ENCODE measurements at places on chromosomes 16 and 17.
A peak's percentile ranks its signal among the peaks of the same experiment; 100 is the strongest.

GRCh38 chr17:30236766-30237165 lies 1.3 kb upstream of the SLC6A4 start:
- no peak for DNase-seq

DNA sequence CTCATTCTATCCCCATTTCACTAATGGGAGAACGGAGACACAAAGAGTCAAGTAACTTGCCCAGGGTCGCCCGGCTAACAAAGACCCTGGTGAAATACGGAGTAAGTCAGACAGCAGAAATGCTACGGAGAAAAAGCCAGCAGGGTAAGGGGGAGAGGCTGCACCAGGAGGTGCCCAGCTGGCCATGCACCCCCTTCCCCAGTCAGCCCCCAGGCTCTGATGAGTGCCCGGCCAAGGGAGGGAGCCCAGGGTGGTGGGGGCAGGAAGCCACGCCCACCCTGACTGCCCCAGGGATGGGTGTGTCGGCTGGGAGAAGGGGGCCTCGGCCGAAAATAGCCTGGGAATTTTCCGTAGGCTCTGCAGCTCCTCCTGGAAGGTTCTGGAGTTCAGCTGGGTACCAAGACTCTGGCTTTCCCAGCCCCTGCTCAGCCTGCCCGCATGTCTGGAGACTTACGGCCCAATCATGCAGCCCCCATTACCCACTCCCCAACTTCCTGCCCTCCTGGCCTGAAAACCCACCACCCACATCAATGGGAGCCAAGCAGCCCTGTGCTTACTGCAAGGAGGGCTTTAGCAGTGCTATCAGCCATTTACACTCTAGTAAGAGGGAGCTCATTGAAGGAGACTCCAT lies 4.2 kb downstream of the CARHSP1 start:
- no peak for DNase-seq

GRCh38 chr16:11543661-11544393 lies 42.9 kb downstream of the LITAF start:
- no peak for DNase-seq

GRCh38 chr17:45227926-45228762 lies 6.5 kb downstream of the FMNL1 start:
- DNase-seq, result no peak

GRCh38 chr16:398561-399339 lies 1.8 kb downstream of the NME4 start:
- no peak for DNase-seq

- no peak for DNase-seq
Measured at GRCh38 chr16:56841659-56842058, 23.3 kb upstream of the SLC12A3 start.

- no peak for DNase-seq
Measured at GRCh38 chr17:39714234-39714633, 14.4 kb downstream of the ERBB2 start.

DNA sequence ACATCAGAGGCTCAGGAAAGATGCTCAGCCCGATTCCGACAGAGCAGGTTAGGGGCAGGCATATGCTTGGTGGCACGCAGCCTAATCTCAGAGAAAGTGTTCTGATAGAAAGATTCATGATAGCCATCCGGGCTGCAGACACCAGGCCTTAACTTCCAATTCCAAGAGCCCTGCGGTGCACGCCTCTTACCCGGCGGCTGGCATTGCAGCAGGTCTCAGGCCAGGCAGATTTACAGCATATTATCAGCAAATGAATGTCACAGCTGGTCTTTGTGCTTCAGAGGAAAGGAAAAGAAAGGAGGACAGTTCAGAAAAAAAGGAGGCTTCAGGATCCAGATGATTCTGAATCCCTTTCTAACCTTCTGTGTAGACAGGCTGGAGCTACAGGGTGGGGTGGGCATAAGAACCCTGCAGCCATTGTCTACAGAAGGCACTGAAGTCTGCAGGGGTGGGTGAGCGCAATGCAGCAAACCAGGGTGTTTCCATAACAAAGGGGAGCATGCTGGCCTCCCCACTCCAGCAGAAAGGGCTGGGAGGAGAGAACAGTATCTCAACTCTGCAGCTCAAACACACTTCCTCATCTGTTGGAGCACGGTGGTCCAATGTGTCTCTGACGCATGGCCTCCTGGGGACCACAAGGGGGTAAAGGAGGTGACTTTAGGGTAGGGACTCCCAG lies 277.4 kb upstream of the XYLT1 start:
- DNase-seq, result no peak

GRCh38 chr17:34377078-34377823 lies 14.2 kb upstream of the CCL1 start:
- no peak for DNase-seq

DNA sequence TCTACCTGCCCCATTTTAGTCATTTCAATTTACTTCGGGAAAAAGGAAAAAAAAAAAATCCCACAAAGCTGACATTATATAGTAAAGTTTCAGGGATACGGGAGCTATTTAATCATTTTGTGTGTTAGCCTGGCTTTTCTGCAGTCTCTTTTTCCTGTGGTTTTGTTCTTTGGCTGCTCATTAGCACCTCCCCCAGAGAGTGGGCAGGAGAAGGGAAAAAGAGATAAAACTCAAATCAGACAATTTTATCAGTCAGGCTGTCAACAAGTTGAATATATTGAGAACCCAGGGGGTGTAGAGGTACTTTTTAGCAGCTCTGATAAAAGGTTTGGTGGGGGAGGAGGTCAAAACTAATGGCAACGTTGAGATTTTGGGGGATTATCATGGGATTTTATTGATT lies 559.0 kb upstream of the PSMD7 start:
- DNase-seq, result no peak

GRCh38 chr17:58615768-58616659 lies 75.8 kb downstream of the TEX14 start:
- no peak for DNase-seq

- peak; percentile 84 for DNase-seq
Measured at GRCh38 chr17:63698886-63699637, 863 bp downstream of the LIMD2 start.

- no peak for DNase-seq
Measured at GRCh38 chr17:57370037-57370581, 113.8 kb downstream of the MSI2 start.

All from activated T-helper 1 cell treated with anti-CD3 and anti-CD28 coated beads, Interleukin-2, amount 50 U/mL, for 16 hours (primary cell).